ENCODE measurements at places on chromosomes 13 and 19. TPM values are rescaled to one million over a fixed set of nuclear protein-coding genes. Genes with fewer than 3 reads are reported as not detected.

DNA sequence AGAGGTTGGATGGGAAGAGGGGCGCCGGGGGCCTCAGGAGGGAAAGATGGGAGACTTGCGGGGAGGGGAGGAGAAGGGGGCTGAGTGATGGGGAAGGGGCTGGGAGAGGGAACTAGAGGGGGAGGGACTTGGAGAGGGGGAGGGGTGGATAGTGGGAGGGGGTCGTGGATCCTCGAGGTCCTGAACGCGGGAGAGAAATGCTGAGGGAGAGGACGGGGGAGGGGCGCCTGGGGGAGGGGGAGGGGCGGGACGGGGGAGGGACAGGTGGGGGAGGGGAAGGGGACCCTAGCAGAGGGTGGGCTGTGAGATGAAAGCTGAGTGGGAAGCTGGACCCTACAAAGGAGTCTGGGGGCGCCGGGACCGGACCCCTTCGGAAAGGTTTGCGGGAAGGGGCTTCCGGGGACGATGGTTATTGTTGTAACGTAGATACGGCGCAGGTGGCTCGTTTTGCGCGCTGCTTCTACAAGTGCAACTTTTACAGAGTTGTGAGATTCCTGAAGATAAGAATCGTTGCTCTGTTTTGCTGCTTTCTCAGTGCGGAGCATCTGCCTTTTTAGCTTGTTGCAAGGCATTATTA, 418 bp downstream of the ZNF444 start:
- no peak for DNase-seq
- no peaks in the 10 kb centered on the region for H3K27me3 ChIP-seq
- H3K4me3 ChIP-seq: peak overlapping the region; percentile 60
- H3K4me1 ChIP-seq: no peaks in the 10 kb centered on the region

Gene GSX1
- total RNA-seq: not detected

GRCh38 chr19:33498391-33499000, 23.1 kb downstream of the PEPD start:
- H3K36me3 ChIP-seq: no peaks in the 10 kb centered on the region
- H3K27me3 ChIP-seq: no peaks in the 10 kb centered on the region
- H3K4me3 ChIP-seq: no peak overlapping the region
- H3K27ac ChIP-seq: no peak overlapping the region
- no peaks in the 10 kb centered on the region for H3K4me1 ChIP-seq

DNA sequence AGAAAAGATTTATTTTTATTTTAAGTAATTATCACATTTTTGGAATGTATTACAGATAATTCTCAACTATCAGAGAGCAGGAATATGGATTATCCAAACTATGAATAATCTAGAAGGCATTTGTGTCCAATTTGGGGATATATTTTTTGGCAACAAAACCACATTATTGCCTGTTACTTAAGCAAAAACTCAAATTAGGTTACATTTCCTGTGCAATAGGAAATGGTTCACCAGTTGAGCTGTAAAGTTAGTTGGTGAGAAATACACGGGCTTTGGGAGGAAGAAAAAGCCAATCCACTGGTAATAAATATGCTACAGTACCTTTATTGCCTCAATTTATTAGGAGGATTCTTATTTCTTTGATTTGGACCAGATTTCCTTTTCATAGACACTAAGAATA, 1075.2 kb downstream of the PCDH9 start:
- DNase-seq: no peak
- H3K27me3 ChIP-seq: no peaks in the 10 kb centered on the region

Gene TMED1
- 42.4 TPM for total RNA-seq

DNA sequence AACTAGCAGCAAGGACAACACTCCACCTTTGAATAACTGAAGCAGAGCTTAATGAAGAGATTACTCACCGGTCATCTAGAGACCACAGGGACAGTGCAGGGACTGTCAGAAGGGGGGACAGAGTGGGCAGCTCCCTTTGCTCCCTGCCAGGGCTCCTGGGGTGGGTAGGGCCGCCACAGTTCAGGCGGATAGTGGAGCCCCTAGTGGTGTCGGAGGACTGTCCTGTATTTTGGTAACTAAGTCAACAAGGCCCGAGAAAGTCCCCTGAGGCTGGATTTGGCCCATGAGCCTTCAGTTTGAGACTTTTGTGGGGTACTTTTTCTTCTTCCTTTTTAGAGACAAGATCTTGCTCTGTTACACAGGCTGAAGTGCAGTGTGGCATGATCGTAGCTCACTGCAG, 44.6 kb downstream of the GJA3 start:
- no peak for DNase-seq
- H3K36me3 ChIP-seq: no peaks in the 10 kb centered on the region
- H3K27ac ChIP-seq: no peak overlapping the region
- H3K4me3 ChIP-seq: no peak overlapping the region
- H3K27me3 ChIP-seq: no peaks in the 10 kb centered on the region

Gene OR7A5
- total RNA-seq: 1.3 TPM

DNA sequence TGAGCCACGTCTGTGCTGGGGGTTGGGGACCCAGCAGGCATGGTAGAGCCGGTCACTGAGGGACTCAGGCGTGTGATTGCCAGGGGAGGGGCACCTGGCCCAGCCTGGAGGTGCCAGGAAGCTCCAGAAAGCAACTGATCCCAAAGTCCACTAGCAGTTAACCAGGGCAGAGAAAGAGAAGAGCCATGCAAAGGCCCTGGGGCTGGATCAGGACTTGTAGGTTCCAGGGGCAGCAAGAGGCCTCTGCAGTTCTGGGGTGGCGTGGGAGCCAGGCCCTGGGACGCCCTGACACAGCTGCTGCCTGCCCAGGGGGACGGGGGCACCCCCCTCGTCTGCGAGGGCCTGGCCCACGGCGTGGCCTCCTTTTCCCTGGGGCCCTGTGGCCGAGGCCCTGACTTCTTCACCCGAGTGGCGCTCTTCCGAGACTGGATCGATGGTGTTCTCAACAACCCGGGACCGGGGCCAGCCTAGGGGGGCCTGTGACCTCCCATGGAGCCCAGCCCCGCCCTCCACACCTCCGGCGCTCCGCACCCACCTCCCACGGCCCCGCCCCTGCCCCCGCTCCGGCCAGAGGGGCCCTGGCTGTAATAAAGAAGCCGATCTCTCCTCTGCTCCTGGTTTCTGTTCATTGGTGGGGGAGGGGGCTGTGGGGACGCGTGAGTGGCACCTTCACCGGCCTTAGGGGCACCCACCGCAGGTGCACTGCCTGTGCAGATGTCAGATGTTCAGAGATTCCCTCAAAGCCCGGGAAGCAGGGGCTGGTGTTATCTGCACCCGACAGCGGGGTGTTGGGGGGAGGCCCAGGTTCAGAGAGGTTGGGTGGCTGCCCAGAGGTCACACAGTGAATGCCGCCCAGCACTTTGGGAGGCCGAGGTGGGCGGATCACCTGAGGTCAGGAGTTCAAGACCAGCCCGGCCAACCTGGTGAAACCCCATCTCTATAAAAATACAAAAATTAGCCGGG, 4.1 kb downstream of the AZU1 start:
- no peak overlapping the region for H3K27ac ChIP-seq
- H3K4me1 ChIP-seq: no peaks in the 10 kb centered on the region
- no peak overlapping the region for H3K4me3 ChIP-seq

DNA sequence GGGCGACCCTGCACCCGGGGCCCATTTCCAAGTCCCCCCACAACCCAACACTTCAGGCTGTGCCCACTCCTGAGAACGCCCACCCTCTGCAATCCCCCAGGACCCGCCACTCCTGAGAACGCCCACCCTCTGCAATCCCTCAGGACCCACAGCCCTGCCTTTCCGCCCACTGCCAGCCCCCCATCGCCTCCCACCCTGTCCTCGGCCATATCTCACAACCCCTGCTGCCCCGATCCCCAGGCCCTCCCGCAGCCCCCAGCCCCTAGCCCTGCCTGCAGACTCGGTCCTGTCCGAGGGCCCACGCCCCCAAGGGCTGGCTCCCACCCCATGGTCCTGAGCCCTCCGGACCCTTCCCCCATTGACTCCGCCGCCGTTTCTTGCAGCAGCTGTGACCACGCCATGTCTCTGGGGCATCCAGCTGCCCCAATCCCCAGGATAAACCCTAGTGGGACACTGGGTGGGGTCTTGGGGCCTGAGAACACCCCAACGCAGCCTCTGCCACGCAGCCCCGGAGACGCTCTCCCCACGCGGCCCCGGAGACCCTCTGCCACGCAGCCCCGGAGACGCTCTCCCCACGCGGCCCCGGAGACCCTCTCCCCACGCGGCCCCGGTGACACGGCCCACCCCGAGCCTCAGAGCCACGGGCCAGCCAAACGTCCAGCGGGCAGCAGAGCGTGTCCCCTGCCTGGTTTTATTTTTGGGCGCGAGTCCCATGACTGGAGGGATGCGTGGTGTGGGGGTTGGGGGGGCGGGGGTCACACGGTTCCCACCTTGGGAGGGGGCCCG, 17.0 kb downstream of the SBNO2 start:
- H3K4me3 ChIP-seq: no peak overlapping the region
- H3K27me3 ChIP-seq: no peaks in the 10 kb centered on the region
- H3K4me1 ChIP-seq: peaks cover 25% of the 10 kb centered on the region
- peak overlapping the region; percentile 98 for H3K27ac ChIP-seq

DNA sequence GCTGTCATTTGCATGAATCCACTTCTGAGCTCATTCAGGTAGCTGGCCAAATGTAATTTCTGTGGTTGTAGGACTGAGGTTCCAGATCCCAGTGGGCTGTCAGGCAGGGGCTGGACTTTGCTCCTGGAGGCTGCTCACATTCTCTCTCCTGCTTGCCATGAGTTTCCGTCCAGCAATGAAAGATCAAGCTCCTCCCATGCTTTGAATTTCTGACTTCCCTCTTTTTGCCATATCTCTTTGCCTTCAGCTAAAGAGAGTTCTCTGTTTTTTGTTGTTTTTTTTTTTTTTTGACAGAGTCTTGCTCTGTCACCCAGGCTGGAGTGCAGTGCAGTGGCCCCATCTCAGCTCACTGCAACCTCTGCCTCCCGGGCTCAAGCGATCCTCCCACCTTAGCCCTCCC, 76.9 kb downstream of the ING1 start:
- no peak overlapping the region for H3K4me3 ChIP-seq
- no peaks in the 10 kb centered on the region for H3K36me3 ChIP-seq
- no peaks in the 10 kb centered on the region for H3K27me3 ChIP-seq
- no peak for DNase-seq
- H3K27ac ChIP-seq: no peak overlapping the region

- H3K4me3 ChIP-seq: no peak overlapping the region
- H3K27ac ChIP-seq: no peak overlapping the region
- H3K4me1 ChIP-seq: no peaks in the 10 kb centered on the region
- no peaks in the 10 kb centered on the region for H3K27me3 ChIP-seq
- H3K36me3 ChIP-seq: no peaks in the 10 kb centered on the region
- DNase-seq: no peak
Observed at GRCh38 chr13:34179481-34179880, 361.5 kb downstream of the RFC3 start.

GRCh38 chr19:48539503-48540096, 12.4 kb upstream of the SULT2B1 start:
- H3K4me3 ChIP-seq: no peak overlapping the region
- DNase-seq: no peak
- H3K27ac ChIP-seq: no peak overlapping the region
- no peaks in the 10 kb centered on the region for H3K27me3 ChIP-seq
- no peaks in the 10 kb centered on the region for H3K4me1 ChIP-seq
- no peaks in the 10 kb centered on the region for H3K36me3 ChIP-seq

DNA sequence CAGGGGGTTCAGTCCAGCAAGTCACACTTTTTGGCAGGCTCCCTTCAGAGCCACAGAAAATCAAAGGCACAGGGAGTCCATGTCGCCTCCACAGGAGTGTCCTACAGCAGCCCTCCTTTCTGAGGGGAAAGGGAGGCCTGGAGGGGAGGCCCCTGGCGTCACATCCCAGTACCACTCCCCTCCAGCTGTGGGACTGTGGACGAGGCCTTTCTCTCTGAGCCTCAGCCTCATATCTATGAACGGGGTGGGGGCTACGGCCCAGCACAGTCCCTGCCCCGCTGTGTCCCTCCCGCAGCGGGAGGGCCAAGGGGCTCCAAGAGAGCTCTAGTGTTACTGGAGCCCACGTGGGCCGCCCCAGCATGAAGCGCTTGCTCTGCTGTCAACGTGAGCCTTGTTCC, 23.8 kb downstream of the PEPD start:
- H3K27me3 ChIP-seq: no peaks in the 10 kb centered on the region
- H3K4me1 ChIP-seq: no peaks in the 10 kb centered on the region

DNA sequence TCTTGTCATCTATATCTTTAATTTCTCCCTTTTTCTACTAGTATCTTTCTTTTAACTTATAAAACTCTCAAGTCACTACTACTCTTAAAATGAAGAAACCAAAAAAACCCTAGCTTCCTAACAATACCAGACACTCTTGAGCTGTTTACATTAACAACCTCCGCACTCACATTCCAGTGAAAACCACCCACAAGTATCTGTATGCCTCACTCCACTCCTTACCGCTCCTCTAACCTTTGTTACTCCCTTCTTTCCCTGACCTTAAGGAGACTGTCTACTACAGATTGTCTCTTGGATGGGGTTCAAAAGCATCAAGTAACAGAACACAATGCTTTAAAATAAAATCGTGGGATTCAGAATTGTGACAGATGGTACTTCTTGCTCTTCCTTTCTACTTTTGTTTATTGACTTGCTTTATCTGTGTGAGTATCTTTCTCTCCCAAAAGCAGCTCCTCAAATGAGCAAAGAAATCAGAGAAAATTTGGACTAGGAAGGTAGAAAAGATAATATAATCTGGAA, 110.0 kb upstream of the FBXL3 start:
- H3K27me3 ChIP-seq: no peaks in the 10 kb centered on the region
- no peak overlapping the region for H3K4me3 ChIP-seq
- H3K27ac ChIP-seq: no peak overlapping the region
- H3K4me1 ChIP-seq: no peaks in the 10 kb centered on the region
- no peak for DNase-seq
- H3K36me3 ChIP-seq: no peaks in the 10 kb centered on the region

- no peaks in the 10 kb centered on the region for H3K27me3 ChIP-seq
- H3K4me3 ChIP-seq: peak overlapping the region; percentile 57
- DNase-seq: no peak
- no peaks in the 10 kb centered on the region for H3K36me3 ChIP-seq
Observed at GRCh38 chr19:53537121-53537520, 824 bp upstream of the ZNF331 start.

DNA sequence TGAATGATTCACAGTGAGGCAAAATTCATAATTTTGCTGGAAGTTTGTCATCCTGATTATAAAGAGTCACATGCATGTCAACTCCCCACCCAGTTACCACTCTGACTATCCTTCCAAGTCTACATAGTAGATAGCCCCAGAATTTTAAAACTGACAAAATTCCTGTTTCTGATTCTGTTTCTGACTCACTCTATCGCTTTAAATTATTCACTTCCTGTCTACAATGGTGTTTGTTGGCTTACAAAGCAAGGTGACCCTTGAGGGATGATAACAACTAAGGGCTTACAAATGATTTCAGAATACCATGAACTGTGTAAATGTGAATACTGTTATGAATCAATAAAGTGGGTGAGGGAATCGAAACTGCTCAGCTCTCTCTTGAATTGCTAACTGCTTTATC, 98.7 kb upstream of the KL start:
- no peak overlapping the region for H3K27ac ChIP-seq
- no peaks in the 10 kb centered on the region for H3K4me1 ChIP-seq
- H3K27me3 ChIP-seq: no peaks in the 10 kb centered on the region

- no peaks in the 10 kb centered on the region for H3K36me3 ChIP-seq
- no peaks in the 10 kb centered on the region for H3K4me1 ChIP-seq
- peak overlapping the region; percentile 14 for H3K27ac ChIP-seq
- no peaks in the 10 kb centered on the region for H3K27me3 ChIP-seq
- DNase-seq: no peak
- H3K4me3 ChIP-seq: no peak overlapping the region
Observed at GRCh38 chr13:37446503-37446902, 152.1 kb downstream of the POSTN start.

Measured in breast epithelium (tissue), 4 donors.